Hypothalamus (tissue), 51 donors: ENCODE measurements at places on chromosomes 13 and 19.

- no peak for DNase-seq
These were observed 4.7 kb upstream of the CD79A start for GRCh38 chr19:41872384-41872774.

- no peak for DNase-seq
These were observed 401.1 kb upstream of the SPRY2 start for GRCh38 chr13:80742033-80742432.

GRCh38 chr13:109945206-109945960 is 159.0 kb upstream of the IRS2 start:
- DNase-seq, result no peak

DNA sequence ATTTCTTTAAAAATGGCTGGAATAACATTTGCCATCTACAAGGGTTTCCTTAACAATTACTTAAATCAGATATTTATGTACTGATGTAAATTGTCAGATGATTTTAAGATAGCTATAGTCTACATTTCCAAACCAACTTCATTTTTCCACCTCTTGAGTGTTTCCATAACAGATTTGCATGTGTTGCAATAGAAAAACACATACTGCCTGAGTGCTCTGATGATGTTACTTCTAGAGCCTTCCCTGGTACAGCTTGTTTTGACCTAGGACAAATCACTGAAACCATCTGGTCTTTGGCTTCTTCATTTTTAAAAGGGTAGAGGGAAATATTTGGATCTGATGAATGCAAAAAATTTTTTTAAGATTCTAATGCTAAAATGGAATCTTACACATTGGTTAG is 245.9 kb downstream of the PCDH9 start:
- no peak for DNase-seq

GRCh38 chr19:58252102-58252685 is 23.5 kb downstream of the ZNF544 start:
- DNase-seq, result no peak

GRCh38 chr13:42543215-42543797 is 30.6 kb upstream of the TNFSF11 start:
- no peak for DNase-seq

GRCh38 chr19:47582320-47582909 is 9.5 kb upstream of the ZNF541 start:
- no peak for DNase-seq

DNA sequence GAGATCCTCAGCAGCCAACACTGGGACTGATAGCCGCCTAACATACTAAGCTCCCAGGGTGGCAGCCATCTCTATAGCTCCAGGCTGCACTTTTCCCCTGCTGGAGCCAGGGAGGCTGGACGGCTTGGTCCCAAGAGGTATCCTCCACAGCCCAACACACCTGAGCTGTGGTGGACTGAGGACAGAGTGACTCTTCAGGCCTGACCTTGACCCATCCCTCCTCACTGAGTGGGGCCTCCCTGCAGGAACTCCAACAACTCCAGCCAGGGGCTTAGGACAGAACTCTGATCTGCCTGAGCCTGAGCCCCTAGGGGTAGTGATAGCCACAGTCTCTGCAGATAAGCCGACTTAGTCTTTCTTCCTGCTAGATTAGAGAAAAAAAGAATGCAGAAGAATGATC is 958.1 kb upstream of the PRR20A start:
- no peak for DNase-seq

GRCh38 chr13:107376341-107377125 is 808.6 kb upstream of the ARGLU1 start:
- no peak for DNase-seq

GRCh38 chr13:97574926-97575325 is 141.0 kb downstream of the RAP2A start:
- DNase-seq, result no peak

DNA sequence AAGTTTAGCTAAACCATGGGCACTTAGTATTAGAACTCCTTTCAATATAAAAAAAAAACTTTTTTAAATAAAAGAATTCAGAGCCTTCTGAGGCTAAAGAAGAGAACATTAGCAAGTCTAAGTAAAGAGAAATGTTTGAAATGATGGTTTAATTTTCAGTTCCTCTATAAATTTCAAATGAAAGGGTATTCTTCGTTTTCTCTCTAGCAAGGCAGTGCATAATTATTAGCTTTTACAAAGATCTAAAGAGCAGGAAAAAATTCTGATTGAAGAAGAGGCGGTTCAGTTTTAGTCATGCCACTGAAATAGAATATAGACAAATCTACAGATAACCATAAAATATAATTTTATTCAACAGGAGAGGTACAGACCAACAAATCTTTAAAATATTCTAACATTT is 18.0 kb downstream of the SUCLA2 start:
- DNase-seq, result no peak

DNA sequence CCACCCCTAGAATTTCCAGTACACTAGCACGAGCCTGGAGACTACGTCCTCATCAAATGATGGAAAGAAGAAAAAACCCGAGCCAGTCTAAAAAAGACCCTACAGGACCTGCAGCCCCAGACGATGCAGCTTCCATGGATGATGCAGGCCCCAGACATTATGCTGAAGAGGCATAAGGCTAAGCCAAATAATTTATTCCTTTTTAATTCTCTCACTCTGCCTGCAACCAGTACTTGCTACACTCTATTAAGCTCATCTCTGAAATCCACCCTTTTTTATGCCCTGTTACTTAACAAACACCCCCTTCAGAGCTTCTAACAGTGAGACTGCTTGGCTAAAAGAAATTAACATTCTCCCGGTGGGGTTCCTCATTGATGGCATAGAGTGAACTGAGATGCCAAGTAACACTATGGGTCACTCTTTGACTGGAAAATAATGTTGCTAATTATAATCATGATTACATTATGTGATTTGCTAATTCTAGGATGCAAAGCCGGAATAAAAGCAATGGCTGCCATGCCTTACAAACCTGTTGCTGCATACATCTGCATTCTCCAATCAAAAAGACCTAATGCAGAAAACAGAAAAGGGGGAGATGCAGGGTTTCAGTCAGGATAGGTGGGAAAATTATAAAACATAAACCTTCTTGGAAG is 1462.4 kb downstream of the UQCRFS1 start:
- no peak for DNase-seq

GRCh38 chr13:37925878-37926473 is 56.4 kb upstream of the TRPC4 start:
- no peak for DNase-seq

DNA sequence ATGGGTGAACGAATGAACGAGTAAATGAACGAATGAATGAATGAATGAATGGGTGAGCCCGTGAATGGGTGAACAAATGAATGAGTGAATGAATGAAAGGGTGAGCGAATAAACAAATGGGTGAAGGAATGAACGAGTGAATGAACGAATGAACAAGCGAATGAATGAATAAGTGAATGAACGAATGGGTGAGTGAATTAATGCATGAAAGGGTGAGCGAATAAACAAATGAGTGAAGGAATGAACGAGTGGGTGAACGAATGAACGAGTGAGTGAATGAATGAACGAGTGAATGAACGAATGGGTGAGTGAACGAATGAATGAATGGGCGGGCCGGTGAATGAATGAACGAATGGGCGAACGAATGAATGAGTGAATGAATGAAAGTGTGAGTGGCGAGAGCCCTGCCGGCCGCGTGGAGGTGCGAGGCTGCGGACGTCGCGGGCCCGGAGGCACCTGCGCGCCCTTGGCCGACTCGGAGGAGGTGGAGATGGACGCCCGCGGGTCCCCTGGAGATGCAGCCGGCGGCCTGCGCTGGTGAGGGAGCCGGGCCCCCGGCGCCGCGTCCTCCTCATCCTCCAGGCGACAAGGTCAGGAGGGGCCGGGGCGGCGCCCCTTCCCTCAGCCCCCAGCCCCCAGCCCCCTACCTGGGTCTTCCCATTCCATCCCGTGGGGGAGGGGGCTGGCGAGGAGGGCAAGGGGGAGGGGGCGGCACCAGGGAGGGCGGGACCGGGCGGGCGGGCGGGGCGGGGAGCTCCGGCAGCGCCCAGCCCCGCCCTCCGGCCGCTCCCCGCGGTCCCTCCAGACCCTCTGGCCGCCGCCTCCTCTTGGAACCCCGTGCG is 15.4 kb downstream of the ANKRD24 start:
- no peak for DNase-seq

DNA sequence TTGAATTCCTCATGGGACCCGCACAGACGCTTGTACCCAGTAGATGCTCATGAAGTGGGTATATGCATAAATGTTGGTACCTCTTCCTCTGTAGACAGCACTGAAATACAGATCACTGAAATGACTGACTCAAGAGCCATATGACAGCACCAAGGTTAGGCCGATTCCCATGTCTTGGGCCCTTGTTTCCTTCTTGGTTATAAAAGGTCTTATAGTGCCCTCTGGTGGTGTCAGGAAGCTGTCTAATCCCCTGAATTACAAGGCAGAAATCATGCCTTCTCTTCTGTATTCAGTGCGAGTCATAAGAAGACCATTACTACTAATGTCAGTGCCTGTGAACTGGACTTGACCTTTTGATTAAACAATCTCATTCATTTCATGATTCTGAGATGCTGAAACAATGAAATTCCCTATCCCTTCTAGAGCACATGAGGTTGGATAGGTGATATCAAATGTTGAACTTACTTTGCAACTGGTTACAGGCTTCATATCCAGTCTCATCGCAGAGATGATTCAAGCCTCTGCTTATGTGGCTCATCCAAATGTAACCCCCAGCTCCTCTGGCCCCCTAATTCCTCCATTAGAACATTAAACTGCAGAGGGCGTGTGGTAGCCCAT is 59.7 kb downstream of the SPATA13 start:
- DNase-seq, result peak; percentile 48

DNA sequence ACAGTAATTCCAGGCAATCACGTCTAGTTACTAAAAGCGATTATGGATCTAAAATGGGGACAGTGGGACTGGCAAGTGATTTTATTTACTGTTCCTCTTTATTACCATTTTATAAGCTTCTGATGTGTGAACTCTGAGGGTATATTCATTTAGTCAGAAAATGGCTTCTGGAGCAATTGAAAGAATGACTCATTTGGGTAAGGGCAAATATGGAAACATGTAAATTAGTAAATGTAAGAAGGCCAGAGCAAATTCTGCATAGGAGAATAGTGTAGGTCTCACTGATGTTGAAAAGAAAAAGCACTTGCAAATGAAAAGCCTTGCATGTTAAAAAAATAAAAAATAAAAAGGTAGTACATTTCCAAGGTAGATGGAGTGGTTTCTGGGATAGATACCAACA is 262.2 kb downstream of the KLF5 start:
- DNase-seq, result no peak

DNA sequence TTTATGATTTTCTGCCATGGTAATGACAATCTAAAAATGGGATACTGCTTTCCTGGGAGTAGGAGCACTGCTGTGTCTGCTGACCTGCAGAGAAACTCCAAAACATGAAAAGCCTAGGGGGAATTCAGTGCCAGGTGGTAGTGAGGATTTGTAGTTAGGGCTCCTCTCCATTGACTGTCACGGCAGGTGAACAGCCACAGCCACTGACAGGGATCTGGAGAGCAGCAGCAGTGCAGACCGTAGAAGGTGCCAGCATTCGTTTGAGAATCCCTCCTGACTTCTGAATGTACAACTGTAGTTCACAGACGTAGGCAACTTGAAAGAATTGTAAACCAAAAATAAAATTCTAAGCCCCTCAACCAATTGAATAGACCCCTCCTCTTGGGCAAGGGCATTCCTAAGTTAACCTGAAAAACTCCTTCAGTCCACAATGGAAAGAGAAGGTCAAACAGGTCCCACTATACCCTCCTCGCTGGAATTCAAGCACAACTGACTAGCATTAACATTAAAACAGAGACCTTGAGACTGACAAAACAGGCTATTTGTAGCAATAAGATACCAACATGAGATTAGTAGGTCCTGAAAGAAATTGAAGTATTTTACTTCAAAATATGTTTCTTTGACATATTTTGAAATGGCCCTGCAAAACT is 1328.8 kb downstream of the OLFM4 start:
- no peak for DNase-seq

DNA sequence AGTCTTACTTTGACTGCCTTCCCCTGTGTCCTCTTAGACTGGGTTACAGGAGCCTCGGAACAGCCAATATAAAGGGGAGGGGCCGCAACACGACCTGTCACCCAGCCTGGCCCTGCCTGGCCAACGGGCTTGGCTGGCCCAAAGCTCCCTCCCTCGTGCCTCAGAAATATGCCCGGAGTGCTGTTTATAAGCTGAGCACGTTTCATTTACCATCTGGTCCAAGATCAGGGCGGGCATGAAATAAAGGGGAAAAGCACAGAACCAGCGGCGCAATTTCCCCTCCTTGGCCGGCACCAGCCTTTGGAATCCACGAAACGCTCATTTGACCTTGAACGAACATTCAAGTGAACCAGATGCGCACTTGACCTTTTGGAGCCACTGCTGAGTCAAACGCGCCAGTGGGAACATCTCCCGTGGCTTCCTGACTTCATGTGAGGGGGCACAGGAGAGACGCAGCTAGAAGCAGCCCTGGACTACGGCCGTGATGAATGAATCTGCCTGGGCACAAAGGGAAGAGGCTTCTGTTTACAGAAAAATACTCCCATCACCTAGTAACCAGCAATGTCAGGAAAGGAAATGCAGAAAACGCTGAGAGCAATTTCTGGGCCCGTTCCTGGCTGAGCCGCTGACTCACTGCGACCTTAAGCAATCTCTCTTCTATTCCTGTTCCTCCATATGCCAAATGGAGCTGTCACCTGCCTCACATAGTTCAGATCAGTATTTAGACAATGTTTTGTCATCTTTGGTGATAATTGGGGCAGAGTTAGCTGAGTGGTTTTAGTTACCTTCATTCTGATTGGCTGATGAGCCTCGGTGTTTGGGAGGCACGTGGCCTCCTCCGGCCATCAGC is 53.3 kb downstream of the RFX2 start:
- peak; percentile 48 for DNase-seq

- no peak for DNase-seq
These were observed 43.1 kb downstream of the SLITRK1 start for GRCh38 chr13:83839146-83839545.

DNA sequence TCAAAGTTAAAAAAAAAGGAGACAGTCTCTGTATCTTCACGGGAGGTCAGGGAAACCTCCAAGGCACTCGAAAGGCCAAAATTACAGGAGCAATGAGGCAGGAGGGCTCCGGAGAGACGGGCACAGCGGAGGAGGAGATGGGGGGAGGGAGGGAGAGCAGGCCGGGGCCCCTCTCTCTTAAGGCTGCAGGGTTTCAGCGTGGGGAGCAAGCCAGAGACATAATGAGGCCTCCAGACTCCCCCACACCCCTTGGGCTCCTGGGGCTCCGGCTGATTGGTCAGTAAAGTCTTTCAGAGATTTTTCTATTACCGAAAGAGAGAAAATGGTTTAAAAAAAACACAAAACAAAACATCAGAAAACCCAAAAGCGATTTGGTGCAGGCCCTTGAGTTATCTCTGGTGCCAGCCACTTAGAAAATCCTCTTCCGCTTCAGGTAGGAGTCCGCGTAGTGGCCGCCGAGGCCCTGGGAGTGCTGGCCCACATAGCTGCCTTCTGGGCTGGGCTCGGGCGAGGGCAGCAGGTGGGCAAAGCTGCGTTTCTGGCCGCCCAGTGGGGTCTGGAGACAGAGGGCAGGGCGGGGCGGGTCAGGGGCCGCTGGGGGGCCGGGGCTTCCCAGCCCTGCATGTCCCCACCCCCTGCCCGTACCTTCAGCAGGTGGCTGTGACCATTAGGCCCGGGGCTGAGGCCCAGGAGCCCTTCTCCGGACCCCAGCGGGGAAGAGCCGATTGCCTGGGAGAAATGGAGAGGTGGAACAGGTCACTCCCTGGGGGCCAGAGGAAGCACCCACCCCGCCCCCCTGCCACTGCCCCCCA is 1.4 kb upstream of the FDX2 start:
- no peak for DNase-seq

- DNase-seq, result no peak
These were observed 15.9 kb upstream of the GAS6 start for GRCh38 chr13:113879494-113880360.

GRCh38 chr13:77113496-77113895 is 86.5 kb upstream of the FBXL3 start:
- no peak for DNase-seq
